Inflammatory macrophage treated with lipopolysaccharide for 4 hours (primary cell): ENCODE measurements at places on chromosomes 1 and 21.

DNA sequence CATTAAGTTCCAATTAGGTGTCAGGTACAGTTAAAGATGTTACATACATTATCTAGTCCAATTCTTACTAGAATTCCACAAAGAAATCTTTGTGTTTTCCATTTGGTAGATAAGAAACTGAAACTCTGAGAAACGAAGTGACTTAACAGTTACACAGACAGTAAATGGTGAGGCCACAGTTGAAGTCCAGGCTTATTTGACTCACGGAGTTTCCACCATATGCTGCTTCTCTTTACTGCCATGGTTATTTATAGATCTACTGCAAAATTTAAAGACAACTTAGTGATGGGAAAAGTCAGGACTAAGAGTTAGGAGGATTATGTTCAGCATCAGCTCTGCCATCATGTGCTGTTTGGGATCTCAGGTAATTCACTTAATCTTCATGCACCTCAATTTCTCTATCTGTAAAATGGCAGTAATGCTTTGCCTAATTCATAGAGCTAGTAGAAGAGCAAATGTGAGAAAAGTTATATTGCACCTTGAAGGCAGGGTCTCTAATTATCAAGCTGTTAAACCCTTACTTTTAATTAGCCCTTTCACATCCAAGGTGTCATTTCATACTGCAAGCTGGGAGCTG, 26.2 kb upstream of the SAMSN1 start:
- DNase-seq: peak; percentile 84

- DNase-seq: no peak
Measured at GRCh38 chr1:153353226-153353947, 4.3 kb upstream of the S100A9 start.

DNA sequence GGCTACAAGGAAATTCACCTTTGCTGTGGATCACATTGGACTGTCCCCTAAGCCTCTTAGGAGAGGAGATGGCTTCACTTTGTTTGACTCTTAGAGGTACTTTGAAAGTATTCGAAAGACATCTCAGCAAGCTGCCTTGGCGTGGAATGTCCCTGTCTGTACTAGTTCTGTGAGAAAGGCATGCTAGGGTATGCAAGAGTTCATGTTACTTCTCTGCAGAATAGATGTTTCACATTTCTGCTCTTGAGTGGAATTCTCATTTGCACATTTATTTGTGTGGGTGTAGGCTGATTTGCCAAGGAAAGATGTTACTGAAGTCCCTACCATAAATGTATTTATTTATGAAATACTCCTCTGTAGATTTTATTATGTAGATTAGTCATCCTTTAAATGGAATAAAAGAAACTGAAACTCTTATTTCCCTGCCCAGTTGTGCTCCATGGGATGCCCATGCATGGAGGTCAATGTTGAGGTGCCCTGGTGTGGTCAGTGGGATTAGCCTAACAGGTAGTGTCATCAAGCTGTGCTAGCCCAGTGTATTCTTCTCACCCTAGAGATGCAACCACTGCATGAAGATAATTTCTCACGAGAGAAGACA, 13.8 kb downstream of the MIA3 start:
- DNase-seq: no peak

- DNase-seq: no peak
Measured at GRCh38 chr1:82555501-82555900, 754.8 kb downstream of the ADGRL2 start.

- DNase-seq: no peak
Measured at GRCh38 chr1:177959811-177960515, 9.9 kb downstream of the SEC16B start.

GRCh38 chr1:203556047-203556851, 62.3 kb downstream of the OPTC start:
- no peak for DNase-seq

GRCh38 chr1:116910379-116911187, 867 bp downstream of the PTGFRN start:
- DNase-seq: peak; percentile 27

DNA sequence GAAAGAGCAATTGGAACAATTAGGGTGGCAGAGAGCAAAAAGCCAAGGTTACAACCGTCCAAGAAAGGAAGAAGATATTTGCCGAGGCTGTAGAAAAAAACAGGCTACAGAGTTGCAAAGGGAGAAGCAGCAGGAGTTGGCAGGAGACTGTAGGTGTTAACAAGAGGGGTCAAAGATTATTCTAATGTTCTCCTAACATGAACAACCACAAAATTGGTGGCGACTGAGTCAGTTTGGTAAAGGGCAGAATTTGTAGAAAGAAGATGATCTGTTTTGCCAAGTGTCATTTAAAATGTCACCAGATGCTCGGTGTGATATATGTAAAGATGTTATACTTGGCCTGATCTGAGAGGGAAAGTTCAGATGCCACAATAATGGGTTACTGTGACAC, 401 bp upstream of the PRUNE1 start:
- DNase-seq: no peak

DNA sequence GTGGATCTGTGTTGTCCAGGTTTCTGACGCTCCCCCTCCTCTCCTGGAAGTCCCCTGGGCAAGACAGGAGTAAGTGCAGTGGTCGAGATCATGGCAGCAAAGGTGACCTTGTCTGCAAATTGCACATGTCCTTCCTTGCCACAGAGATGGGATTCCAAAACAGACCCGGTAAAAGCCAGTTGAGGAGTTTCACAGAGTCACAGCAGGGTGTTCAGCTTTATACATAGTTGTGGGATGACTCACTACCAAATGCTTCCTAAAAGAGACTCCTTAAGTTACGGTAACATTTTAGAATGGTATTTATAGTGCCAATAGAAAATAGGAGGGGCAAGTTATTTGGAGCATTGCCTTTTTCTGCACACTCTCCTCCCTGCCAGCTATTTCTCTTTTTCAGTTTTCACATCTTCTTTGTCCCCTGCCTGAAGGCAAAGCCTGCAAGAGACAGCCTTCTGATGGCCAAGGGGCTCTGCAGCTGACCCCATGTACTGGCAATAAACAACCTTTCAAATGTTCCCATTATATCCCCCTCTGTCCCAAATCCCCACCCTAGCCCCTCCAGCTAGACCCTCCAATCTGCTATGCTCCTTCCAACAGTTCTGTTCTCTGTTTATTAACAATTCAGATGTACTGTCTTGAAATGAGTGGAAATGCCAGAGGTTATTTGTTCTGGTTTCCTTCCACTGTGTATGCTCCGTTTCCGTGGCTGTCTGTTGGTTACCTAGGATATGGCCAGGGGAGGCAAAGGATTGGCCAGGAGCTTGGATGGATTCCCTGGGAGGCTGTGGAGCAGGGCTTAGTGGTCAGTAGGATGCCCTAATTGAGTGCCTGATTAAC, 115.0 kb downstream of the TGFB2 start:
- DNase-seq: peak; percentile 21

GRCh38 chr1:58837886-58838285, 54.0 kb upstream of the JUN start:
- DNase-seq: no peak

DNA sequence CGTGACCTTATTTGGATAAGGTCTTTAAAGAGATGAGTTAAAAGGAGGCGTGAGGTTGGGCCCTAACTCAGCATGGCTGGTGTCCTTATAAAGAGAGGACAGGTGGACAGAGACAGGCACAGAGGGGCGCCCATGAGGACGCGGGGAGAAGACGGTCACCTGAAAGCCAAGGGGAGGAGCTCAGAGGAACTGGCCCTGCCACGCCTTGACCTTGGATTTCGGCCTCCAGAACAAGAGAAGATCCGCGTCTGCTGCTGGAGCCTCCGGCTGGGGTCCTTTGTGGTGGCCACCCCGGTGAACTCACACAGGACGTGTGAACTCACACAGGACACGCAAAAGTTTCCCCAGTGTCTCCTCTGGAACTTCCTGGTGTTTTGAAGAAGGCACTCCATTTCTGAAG, 122.7 kb downstream of the SIK1 start:
- no peak for DNase-seq

DNA sequence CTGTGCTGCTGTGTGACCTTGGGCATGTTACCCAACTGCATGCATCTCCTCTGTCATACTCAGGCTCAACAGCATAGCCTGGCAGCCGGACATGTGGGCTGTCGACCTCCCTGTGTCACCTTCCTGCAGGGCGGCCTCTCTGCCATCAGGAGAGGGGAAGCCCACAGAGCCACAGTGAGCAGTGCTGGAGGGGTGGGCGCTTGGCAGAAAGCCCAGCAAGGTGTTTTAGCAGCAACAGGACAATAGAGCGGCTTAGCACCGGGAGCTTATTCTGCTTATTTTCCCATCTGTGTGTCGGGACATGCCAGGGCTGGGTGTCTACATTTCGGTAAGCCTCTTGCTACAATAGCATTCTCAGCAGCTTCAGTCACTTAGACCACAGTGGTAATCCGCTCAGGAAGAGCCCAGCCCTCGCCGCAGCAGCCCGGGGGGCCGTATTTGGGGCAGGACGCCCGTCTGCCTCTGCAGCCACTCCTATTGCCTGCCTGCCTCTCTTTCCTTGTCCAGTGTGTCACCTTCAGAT, 22.8 kb upstream of the CDK18 start:
- DNase-seq: no peak

- DNase-seq: no peak
Measured at GRCh38 chr1:228488125-228488817, 1.1 kb downstream of the RNF187 start.

- DNase-seq: peak; percentile 38
Measured at GRCh38 chr1:25131794-25132193, 100.5 kb downstream of the SYF2 start.

DNA sequence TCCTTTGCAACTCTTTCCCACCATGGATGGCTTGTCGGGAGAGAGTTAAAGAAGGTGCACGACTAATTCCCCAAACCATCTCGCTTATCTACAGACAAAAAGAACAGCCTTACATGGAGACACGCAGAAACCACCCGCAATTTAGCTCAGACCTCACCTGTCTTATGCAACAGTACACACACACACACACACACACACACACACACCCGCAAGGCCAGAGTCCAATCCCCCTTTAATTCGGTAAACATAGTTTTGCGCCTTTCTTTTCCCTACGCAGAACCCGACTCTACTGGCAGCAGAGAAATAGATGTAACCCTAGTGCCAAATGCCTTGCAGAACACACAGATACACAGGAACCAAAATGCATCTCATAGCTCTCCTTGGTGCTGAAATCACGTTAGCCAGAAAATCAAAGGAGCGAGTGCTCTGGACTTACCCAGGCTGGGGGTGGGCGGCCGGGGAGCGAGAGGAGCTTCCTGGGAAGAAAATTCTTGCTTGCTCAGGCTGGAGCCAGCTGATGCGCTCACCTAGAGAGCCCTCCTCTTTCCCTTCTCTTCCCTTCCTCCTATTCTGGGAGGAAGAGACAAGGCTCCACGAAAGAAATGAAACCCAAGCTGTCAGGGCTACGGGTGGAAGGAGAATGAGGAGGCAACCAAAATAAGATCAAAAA, 470 bp downstream of the TNR start:
- no peak for DNase-seq

DNA sequence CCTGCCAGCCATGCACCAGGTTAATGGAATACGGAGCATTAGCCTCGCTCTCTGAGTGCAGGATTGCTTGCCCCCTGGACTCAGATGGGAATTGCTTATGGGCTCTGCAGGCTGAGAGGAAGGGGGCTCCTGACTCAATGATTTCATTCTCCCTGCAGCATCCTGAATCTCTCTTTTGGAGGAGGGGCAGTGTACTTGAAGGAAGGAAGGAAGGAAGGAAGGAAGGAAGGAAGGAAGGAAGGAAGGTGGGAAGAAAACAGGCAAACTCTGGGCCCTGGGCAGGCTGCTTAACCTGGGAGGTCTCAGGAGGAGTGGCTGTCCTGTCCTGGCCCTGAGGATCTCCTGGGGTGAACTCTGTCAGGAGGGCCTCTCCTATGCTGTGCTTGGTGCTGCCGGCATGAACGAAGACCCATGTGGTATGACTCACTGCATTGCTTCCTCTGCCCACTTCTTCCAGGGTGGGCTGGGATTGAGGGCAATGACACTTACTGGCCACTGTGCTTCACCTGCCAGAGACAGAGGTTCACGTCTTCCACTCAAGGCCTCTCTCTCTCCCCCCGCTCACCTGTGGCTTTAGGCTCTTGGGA, 257.1 kb upstream of the CSF3R start:
- no peak for DNase-seq

- no peak for DNase-seq
Measured at GRCh38 chr1:53402891-53403655, 56.1 kb upstream of the DMRTB1 start.

DNA sequence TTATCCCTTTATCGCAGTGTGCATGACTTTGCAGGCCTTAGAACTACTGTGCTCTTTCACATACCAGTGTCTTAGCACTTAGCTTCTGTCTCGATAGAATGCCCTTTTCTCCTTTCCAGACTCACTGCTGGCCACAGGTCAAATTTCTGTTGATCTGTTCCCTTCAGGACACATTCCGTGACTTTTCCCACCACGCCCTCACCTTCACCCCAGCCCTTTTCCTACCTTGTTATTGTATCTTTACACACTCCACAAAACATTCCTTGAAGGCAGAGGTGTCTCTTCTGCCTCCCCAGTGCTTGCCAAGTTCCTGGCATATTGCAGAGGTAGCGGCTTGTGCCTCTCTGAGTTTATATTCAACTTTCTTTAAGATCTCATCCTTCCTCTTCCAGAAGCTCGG, 3.7 kb upstream of the IGSF9 start:
- DNase-seq: no peak

- peak; percentile 76 for DNase-seq
Measured at GRCh38 chr1:37946703-37947360, at the start of gene INPP5B. Gene INPP5B, minus strand, starts transcription at chr1:37947053. Its CDS starts 745 bp downstream, at chr1:37946308.

GRCh38 chr1:183648042-183648441, 5.1 kb downstream of the APOBEC4 start:
- DNase-seq: no peak

- peak; percentile 52 for DNase-seq
Measured at GRCh38 chr1:52238887-52239707, 97.2 kb downstream of the ZFYVE9 start.

DNA sequence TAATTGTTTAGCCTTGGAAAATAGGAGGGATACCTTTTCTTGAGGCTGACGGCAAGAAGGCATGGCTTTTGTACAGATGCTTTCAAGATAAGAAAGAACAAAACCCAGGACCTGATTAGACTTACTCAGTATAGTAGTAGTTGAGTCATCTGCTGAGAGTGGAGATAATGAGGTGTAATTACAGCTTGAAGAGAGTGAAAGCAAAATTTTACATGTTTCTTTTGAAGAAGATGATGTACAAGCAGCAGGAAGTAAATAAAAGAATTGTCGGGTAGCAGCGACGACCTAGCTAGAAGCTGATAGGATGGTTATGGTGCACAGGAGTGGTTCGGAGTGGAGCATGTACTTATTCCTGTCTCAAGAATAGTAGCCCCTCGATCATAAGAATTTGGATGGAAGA, 6.6 kb downstream of the ANGPTL1 start:
- DNase-seq: no peak

GRCh38 chr1:112399456-112399855, 3.4 kb downstream of the CTTNBP2NL start:
- peak; percentile 27 for DNase-seq

- DNase-seq: no peak
Measured at GRCh38 chr1:119778886-119779560, 10.3 kb upstream of the HMGCS2 start.

DNA sequence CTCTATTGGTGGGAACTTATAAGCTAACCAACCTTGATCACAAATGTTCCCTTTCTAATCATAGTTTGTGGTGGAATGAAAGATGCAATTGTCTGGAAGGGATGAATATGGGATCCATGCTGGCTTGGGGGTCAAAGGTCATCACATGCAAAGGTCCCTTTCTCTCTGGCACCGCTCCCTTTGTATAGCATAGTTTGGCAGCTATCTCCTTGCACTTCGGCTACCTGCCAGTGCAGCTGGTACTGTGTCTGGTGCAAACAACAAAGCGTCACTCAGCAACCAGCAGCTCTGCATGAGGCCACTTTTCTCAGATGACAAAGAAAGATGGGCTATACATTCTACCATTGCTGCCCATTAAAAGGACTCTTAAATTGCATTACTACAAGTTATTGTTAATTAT, 188.2 kb upstream of the NFIA start:
- DNase-seq: no peak

- DNase-seq: peak; percentile 85
Measured at GRCh38 chr21:26943921-26944320, 23.0 kb downstream of the ADAMTS5 start.
